ENCODE measurements at places on chromosomes 5 and 9.

DNA sequence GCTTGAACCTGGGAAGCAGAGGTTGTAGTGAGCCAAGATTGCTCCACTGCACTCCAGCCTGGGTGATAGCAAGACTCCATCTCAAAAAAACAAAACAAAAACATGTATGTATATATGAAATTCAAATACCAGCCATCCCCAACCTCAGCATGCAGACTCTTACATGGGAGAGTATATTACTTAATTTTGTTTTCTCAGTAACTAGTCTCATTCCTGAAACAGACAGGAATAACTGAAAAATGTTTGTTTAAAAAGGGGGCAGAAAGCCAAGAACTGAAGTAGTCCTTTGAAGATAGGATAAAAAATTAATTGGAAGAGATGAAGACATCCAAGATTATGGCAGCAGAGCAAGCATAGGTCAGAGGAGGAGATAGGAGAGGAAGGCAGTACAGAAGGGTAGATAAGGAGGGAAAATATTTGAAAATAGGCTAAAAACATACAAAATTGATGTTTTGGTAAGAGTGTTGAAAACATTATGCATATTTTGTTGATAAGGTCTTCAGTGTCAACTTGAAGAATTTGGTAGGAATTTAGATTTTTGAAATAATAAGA, 309.9 kb downstream of the MAT2B start:
- DNase-seq: no peak

DNA sequence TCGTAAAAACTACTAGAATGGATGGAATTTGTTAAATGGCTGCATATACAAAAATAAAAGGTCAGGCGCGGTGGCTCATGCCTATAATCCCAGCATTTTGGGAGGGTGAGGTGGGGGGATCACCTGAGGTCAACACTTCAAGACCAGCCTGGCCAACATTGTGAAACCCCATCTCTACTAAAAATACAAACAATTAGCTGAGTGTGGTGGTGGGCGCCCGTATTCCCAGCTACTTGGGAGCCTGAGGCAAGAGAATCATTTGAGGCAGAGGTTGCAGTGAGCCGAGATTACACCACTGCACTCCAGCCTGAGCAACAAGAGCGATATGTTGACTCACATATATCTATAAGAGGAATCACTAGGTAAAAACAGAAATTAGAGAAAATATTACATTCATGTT, 9.3 kb upstream of the GPR150 start:
- no peak for DNase-seq

DNA sequence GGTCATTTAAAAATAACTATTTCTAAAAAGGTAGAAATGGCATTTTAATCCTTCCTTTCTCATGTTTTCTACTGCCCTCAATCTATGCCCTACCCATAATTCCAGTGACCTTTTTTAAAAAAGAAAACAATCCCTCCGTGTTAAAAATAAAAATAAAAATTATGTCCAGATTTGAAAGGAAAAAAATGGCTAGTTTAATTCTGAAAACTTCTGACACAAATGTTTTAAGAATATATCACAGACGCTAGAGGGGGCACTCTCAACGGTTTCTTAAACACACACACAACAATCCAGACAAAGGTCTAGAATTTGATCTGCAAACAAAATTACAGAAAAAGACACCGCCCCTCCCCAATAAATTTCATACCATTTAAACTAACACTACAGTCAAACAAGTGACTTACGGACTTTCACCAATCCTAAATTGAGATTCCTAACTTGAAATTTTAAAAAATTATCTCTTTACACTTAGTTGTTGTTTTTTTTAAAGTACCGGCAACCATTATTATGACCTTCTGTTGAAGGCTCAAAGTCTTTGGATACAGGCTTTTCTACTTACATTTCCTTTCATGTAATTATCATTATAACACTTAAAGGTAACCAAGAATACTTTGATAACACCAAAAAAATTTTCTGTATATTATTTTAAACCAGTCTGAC, 38.2 kb downstream of the CLINT1 start:
- no peak for DNase-seq

- DNase-seq: no peak
Observed at GRCh38 chr5:52262844-52263243, 524.9 kb upstream of the ITGA1 start.
